ENCODE measurements at places on chromosomes 13 and 19. TPM values are rescaled to one million over a fixed set of nuclear protein-coding genes. Genes with fewer than 3 reads are reported as not detected.

Gene CEACAM3
- not detected for total RNA-seq

Gene LIPE
- total RNA-seq: 4.0 TPM

Gene EEF1AKMT1
- total RNA-seq: 11.9 TPM

GRCh38 chr19:51139299-51140014 lies 2.6 kb upstream of the SIGLEC7 start:
- DNase-seq: no peak

DNA sequence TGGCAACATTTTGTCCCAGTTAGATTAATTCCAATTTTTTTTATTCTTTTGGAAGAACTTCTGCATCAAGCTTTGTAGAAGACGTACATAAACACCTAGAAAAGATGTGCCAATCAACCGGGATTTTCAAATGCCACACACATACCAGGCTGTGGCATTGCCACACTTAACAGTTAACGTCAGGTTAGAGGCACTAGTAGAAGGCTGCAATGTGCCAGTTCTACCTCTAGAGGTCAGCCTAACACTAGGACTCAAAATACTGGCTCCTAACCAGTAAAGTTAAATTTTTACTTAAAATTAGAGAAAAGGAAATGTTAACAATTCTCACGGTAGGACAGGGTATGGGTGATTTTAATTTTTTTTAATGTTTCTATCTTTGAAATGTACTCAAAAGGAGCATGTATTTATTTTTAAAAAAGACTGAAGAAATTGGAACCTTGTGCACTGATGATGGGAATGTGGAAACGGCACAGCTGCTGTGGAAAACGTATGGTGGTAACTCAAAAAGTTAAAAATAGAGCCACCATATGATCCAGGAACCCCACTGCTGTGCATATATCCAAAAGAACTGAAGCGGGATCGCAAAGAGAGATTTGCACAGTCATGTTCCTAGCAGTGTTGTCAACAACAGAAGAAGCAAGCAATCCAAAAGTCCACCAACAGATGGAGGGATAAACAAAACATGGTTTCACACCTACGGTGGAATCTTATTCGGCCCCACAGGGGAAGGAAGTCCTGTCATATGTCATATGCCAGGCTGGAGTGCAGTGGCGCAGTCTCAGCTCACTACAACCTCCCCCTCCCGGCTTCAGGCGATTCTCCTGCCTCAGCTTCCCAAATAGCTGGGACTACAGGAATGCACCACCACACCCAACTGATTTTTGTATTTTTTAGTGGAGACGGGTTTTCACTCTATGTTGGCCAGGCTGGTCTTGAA lies 30.3 kb downstream of the CRYL1 start:
- peak; percentile 64 for DNase-seq

Gene FCER2
- not detected for total RNA-seq

Gene DCLK1
- 11.9 TPM for total RNA-seq

- DNase-seq: no peak
Observed at GRCh38 chr19:47063874-47064273, 15.4 kb upstream of the TMEM160 start.

Gene CADM4
- total RNA-seq: 11.9 TPM

Gene AP1M1
- total RNA-seq: 52.0 TPM

Gene ANKLE1
- 0.11 TPM for total RNA-seq

DNA sequence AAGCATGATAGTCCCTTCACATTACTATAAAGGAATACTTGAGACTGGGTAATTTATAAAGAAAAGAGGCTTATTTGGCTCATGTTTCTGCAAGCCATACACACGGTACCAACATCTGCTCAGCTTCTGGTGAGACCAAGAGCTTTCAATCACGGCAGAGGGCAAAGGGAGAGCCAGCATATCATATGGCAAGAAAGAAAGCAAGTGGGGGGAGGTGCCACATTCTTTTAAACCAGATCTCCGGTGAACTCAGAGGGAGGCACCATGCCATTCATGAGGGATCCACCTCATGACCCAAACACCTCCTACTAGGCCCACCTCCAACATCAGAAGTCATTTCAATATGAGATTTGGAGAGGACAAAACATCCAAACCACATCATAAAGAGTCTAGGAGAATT lies 20.3 kb downstream of the XPO4 start:
- DNase-seq: no peak
